ENCODE measurements at places on chromosomes 2 and 18.

DNA sequence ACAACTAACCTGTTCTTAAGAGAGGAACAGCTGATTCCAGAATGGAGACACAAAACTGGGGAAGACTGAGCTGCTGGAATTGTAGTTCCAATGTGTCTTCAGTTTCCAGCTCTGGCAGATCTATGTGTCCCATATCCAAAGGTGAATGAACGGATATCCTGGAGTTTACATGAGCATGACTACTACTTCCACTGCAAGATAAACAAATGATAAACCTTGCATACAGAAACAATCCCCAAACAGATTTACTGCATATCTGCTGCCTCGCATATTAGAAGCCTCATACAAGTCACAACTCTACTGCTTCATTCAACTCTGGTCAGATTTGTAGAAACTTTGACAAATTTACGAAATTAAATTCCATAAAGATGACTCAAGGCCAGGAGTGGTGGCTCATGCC lies 15.0 kb downstream of the RTTN start:
- no peak for DNase-seq

- DNase-seq, result no peak
Observed at GRCh38 chr18:25175558-25176517, 176.1 kb downstream of the ZNF521 start.

DNA sequence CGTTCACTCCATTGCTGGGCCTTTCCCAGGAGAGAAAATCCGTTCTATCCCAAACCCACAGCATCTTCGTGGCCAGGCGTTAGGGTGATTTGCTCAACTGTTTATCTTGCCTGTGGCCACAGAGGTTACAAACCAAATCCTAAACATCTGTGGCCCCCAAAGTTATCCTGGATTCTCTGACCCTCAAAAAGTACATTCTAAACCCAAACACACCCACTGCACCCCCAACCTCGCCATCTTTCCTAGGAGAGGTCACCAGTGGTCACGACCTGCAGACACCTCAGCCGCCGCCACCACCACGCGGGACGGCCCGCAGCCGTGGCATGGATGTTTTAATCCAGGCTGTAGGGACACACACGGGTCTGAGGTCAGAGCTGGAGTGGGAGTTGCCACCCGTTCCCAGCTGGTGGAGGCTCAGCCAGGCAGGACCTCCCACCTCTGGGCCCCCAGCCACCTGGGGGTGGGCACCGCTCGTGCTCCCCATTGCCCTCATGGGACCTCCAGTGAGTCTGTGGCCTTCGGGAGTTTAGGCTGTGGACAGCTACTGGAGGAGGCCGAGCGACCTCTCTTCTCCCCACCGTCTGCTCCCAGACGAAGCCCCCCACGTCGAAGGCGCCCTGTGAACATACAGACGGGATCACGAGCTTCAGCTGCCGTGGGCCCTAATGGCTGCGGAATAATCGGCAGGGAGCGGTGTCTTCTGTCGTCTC lies 72.0 kb downstream of the KCNG2 start:
- DNase-seq, result no peak

- no peak for DNase-seq
Observed at GRCh38 chr18:79384834-79385233, 10.9 kb upstream of the NFATC1 start.

DNA sequence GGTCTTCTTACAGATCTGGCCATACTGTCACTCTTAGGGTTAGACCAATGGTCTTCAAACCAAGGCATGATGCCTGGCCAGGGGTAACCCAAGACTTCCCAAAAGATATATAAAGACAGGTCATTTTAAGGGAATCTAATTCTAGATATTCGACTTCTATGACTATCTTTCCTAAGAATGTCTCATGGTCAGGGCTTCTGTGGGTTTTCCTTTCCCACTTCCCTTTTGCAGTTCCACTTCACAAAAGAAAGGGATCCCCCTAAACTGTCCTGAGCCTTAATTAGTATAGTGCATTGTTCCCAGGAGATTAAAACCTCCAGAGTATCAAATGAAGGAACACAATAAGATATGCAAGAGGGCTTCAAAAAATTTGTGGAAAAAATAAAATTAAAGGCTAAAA lies 223.6 kb upstream of the SIX2 start:
- no peak for DNase-seq

GRCh38 chr2:201465524-201465971 lies 14.0 kb downstream of the STRADB start:
- DNase-seq, result no peak

- no peak for DNase-seq
Observed at GRCh38 chr2:157631861-157632260, 3.2 kb upstream of the ACVR1C start.

DNA sequence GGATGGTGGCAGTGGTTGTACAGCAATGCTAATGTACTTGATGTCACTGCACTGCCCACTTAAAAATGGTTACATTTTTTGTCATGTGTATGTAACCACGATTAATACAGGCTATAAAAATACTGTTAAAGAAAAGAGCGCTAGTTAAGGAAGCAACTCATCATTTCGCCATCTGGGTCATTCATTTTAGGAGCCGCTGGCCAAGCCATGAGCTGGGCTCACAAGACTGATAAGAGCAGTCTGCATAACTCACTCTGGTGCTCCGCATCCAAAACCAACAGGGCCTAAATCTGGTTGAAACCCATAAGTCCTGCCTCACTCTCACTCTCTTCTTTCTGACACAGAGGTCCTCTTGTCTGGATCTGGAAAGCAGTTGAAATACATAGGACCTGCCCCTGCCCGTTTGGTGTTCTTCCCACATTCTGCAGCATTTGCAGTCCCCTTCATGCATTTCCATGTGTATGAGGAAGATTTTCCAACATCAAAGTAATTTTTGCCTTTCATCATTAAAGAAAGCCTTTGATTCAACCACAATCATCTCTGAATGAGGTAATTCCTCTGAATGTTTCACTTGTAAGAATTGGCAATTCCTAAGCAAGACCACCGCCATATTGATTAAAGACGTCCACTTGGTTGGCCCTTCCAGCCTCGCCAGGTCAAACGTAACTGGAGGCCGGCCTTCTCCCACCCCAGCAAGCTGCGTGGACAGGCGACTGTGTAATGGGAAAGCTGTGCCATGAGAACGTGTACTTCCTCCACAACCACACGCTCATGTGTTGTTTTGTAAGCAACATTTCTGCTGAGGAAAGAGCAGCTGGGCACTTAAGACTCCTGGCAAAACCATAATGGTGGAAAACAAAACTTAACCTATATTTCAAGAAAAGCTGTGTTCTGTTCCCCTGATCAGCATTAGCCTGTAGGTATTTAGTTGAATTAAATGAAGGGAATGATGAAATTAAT lies 112.2 kb downstream of the VAPA start:
- no peak for DNase-seq

DNA sequence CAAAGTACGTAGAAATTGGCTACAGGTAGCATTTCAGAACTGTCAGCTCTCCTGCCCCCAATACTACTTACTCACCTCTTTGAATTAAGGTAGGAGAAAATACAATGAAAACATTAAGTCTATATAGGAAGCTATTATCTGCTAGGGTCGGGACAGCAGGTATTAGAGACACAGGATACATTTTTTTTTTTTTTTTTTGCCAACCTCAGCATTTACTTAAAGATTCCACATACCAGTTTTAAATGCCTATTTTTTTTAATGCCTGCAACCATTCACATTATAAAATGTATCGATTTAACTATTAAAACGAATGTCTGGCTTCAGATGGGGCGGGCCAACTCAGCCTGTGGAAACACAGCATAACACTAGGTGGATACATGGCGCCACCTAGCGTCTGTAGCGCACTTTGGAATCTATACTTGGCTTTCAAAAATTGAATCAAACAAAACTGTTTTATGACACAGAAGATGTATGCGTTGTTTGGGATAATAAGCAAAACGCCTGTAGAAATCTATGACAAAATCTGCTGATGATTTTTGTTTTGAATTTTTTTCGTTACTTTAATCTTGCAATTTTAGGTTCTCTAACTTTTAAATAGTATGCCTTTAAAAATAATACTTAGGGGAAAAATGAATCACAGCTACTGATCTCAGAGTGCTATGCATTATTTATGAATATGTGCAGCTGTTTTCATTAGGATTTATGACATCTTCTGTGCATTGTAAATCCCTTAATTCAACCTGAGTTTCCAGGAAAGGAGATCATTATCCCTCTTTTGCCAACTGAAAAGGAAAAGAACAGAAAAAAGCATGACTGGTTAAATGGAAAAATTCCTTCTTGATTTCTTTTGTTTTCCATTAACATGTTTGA lies 261.0 kb downstream of the NYAP2 start:
- peak; percentile 65 for DNase-seq

GRCh38 chr18:3810296-3810695 lies 360.3 kb downstream of the TGIF1 start:
- no peak for DNase-seq

GRCh38 chr18:76402026-76402990 lies 92.7 kb downstream of the ZNF516 start:
- no peak for DNase-seq

All from stimulated activated CD4-positive, alpha-beta T cell treated with anti-CD3 and anti-CD28 coated beads, TNF-alpha, amount 100 ng/mL, for 48 hours (primary cell).